ENCODE measurements at places on chromosomes 12 and 14.

GRCh38 chr14:94449930-94450329 lies 2.7 kb downstream of the SERPINA11 start:
- DNase-seq = no peak

DNA sequence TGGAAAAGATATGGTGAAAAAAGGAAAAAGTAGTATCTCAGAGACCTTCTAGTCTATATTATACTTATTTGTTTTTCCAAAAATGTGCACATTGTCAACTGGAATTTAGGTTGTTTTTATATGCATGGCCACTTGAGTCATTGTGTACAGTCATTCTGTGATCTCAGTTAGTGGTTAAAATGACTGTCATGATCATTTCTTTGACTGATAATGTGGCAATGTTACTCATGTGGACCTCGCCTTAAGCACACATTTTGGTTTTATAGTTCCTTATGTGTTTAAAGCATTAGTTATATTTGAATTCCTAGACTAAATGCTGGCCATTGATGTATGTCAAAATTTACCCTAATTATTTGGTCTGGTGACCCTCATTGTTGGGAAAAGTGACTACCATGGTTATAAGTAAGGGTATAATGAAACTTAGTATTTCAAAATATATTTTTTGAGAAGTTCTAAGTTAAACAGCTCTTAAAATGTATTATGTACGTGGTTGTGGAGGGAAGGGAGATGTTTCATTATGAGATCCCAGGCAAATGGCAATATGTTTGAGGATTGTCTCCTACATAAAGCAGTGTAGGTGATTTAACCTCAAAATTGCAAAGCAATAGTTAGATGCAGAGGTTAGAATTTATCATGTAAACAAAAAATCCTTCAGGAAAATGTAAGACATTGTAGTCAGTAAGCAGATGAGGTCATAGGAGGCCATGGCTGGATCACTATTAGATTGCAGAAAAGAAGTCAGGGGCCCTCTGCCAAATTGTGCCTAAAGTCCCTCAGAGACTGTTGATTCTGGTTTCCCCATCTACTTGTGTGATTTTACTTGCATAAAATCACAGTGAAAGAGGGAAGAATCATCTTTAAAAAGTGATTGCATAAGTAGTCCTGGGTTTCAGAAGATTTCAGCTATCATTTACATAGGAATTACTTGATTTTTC lies 17.5 kb downstream of the PNMA1 start:
- DNase-seq = no peak

DNA sequence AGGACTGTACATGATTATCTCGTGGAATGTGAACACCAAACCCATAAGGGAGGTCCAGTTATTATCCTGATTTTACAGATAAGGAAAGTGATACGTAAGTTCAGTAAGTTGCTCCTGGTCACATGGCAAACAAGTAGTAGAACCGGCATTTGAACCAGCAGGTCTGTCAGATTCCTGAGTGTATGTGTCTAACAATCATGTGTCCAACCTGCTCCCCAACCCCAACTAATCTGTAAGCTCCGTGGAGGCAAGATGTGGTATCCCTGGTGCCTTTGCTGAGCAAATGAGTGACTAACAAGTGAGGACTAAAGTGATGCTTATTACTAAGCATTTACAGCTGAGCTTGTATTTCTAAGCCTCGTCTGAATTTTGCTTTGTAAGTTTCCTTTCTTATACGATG lies 65.9 kb downstream of the PTPN21 start:
- no peak for DNase-seq

- no peak for DNase-seq
These were observed 87.6 kb downstream of the EML1 start for GRCh38 chr14:99880651-99881420.

DNA sequence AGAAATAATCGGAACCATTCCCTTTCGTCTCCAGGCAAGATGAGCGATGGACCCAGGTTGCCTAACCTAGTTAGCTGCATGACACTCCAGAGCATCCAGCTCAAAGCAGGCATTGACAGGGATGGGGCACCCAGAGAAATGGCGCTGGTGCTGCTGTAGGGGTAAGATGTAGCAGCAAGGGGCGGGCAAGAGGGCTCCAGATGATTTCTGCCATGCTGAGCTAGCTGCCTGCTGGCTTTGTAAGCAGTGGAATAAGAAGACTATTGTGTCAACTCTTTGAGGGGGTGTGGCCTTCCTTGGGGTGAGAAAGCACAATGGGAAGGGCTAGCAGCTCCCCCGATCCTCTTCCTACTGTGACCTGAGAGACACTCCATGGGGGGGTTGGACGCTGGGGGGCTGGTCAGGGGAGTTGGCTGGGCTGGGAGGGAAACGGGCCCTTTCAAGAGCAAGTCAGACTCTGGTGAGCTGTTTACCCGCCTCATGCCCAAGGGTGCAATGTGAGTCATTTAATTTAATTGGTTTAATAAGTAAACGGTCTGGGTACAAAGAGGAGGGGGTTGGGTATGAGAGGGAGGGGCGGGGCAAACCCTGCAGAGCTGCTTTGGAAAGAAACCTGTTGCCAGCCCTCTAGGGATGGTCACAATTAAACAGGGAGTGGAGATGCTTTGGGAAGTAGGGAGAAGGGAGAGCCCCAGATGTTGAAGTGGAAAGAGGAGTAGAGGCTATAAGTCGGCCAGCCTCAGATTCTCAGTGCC lies 50.5 kb downstream of the B4GALNT3 start:
- no peak for DNase-seq

DNA sequence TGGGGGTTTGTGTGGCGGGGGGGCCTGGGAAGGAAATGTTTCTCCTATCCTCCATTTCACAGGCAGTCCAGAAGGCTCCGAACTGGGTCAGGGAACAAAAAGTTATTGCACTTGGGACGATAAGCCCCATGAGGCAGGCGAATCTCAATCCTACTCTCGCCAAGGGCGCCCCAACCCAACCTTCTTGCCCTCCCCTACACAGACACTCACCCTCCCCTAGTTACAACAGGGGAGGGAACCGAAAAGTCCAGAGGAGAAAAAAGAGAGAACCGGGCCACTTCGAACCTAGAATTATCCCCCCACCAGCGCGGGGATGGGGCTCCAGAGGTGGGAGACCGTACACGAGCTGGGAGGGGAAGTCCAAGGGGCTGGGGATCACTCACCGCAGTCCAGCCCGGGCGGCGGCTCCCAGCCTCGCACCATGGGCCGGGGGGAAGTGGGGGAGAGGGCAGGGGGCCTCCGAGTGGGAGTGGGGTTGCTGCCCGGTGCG lies 357 bp downstream of the HOMEZ start:
- DNase-seq = no peak

DNA sequence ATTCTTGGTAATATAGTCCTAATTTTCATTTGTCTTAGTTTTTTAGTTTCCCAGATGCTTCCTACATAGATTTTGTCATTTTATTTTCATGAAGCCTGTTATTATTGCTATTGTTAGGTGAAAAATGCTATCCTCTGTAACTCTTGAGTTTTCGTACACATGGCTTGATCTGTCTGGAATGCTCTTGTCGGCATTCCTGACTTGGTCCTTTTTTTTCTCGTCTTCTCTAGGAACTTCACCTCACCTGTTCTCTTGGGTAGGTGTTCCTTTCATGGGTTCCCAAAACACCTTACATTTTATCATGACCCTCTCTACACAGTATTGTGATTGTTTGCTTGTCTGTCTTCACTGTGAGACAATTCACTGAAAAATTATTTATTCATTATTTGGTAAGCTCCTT lies 267.4 kb downstream of the TMTC2 start:
- no peak for DNase-seq

- peak; percentile 92 for DNase-seq
These were observed 221.2 kb upstream of the FLRT2 start for GRCh38 chr14:85308531-85309300.

DNA sequence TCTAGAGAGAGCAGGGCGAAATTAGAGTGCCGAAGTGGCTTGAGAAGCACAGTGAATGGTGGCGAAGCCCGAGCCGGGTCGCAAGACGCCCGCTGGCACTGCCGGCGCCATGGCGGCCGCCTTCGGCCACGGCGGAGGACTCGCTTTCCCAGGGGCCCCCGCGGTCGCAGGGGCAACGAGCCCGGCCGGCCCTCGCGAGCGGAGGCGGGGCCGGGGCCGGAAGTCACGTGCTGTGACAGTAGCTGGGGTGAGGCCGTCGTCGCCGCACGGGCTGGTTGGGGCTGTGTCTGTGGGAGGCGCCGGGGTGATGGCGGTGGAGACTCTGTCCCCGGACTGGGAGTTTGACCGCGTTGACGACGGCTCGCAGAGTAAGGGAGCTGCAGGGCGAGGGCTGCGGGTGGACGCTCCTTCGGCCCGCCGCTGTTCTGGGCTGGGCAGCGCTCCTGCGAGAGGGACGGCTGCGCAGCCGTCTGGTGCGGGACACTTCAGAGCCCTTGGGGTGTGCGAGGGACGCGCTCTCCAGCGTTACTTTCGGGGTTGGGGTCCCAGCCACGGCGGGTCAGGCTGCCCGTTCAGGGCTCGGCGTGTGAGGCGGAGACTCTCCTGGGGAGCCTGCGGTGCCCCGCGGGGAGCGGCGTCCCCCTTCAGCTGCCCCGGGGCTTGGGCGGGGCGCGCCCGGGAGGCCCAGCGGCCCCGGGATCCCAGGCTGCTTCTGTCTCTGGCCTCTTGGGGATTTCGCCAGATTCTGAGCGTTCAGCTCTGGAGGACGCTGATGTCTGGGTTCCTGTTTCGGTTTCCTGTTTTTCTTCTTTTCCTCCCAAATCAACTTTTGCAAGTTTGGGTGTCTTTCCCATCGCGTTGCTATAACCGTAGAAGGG lies at the start of gene WASHC4:
Gene WASHC4 (plus strand): TSS at position 238 of the 878 bp plus-strand sequence. CDS start 70 bp downstream, at position 308.
- DNase-seq = peak; percentile 94

GRCh38 chr12:131828671-131829355 lies 620 bp downstream of the MMP17 start:
- DNase-seq = peak; percentile 37

DNA sequence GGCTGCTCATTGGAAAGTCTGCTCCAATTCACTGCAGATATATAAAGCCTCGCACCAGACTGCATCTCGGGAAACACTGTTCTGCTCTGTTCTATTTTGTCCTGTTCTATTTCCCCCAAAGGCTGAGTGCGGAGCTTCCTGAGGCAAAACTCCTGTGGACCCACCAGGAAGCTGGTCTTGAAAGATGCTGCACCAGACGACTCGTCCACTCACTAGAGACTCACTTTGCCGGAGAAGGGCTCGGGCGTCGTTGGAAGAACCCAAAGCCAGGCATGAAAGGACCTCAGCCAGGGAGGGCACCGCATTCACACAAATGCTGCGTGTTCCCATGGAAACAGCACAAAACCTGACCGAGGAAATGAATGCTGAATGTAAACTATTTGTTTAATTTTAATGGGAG lies 331.2 kb upstream of the SFSWAP start:
- no peak for DNase-seq

DNA sequence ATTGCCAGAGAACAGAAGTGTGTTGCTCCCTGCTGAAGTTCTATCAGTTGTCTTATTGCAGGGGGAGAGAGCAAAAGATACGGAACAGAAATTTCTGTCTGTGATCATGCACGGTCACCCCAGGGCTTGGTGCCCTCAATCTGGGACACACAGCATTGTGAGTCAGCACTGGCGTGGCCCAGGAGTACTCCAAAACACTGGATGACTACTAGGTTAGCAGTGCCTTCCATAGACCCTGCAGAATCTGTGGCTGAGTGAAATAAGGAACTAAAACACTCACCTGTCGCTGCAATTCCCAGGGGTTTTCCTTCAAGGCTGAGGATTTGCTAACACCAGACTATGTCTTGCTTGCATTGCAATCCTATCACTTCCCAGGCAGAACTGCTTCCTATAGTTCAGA lies 165.5 kb downstream of the ANO6 start:
- DNase-seq = no peak

- DNase-seq = peak; percentile 45
These were observed 33.5 kb downstream of the DAD1 start for GRCh38 chr14:22555384-22556011.

DNA sequence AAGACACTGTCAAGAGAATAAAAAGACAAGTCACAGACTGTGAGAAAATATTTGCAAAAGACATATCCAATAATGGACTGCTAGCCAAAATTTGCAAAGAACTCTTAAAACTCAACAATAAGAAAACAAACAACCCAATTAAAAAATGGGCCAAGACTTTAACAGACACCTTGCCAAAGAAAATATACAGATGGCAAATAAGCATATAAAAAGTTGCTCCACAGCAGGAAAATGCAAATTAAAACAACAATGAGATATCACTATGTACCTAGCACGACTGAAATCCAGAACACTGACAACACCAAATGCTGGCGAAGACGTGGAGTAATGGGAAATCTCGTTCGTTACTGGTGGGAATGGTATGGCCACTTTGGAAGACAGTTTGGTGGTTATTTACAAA lies 228.9 kb downstream of the TTC8 start:
- DNase-seq = no peak

GRCh38 chr14:35932659-35933159 lies 106.6 kb downstream of the BRMS1L start:
- DNase-seq = no peak

GRCh38 chr14:77133720-77134338 lies 7.8 kb downstream of the ZDHHC22 start:
- peak; percentile 83 for DNase-seq

DNA sequence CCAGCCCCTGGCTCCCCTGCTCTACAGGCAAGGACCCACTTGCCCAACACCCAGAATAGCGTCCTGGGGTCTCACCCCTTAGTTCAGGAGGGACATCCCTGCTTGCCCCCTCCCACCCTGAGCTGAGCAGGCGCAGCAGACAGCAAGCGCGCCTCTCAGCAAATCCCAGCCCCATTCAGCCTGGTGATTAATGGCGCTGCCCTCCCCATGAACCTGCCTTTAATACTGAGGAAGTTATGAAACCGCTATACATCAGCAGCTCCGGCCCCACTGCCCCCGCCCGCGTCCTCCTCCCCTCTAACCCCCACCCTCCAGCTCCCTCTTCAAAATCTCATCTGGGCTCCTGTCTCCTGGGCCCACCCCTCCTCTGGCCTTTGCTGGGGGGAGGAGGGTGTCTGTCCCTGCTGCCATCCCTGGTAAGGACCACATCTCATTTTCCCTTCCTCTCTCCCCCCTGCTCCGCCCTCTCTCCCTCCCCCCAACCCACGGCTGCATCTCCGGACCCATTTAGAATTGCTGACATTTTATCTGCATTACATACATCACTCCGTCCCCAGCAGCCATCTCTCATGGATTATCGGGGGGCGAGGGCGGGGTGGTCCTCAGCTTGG lies 7.1 kb upstream of the SMUG1 start:
- DNase-seq = peak; percentile 83

GRCh38 chr12:52433501-52434080 lies 580 bp downstream of the KRT75 start:
- no peak for DNase-seq

GRCh38 chr12:122865268-122866231 lies 30.3 kb downstream of the HIP1R start:
- peak; percentile 78 for DNase-seq

Measured in common myeloid progenitor, CD34-positive (primary cell).